ENCODE measurements at places on chromosomes 11 and 22.

DNA sequence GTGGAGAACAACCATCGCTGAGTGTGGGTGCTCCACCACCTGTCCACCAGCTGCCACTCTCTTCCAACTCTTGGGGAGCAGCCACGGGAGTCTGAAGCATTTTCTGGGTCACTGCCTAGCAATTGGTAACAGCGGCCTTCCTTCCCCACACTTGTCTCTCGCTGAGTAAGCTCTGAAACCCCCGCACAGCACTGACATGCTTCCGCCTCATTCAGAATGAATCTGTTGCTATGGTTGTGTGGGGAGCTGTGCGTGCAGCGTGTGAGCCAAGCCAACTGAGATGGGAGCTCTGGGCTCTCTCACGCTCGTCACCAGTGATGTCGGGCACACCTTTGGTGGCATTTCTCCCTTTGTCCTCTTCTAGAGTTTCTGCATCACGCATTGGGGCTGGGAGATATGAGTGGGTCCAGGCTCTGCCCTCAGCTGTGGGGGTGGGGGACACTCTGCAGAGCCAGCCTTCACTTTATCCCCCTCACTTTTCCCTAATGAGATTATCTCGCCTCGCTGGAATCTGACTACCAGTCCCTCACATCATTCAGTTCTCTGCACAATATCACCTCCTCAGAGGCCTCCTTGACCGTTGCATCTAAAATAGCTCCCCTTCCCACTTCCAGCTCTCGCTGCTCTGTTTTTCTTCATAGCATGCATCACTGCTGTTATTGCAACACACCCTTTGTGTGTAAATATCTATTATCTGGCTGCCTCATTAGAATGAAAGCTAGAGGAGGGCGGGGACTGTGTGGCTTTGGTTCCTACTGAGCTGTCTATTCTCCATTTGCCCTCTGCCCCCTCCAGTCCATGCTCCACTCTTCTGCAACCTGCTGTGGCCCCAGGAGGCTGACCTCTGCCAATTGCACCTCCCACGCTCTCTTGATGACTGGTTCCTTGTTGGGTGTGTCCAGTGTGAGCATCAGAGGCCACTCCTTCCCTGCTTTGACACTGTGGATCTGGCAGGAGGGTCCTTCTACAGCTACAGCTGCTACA lies 569.9 kb upstream of the CADM1 start:
- no peak for DNase-seq

DNA sequence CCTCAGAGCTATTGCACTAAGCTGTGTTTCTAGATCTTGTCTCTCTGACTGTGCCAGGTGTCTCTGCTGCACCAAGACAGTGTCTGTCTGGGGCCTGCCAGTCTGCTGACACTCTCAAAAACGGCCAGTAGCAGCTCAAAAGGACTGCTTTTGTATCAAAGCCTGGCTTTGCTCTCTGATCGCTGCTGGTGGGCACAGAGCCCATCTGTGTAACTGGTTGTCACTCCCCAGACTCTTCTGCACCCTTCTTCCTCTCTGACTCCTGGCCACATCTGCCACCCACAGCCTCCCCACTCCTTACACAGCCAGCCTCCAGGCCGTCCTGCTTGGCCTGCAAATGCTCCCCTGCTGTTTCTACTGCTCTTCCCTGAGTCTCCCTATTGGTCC lies 26.5 kb downstream of the MED15 start:
- no peak for DNase-seq

DNA sequence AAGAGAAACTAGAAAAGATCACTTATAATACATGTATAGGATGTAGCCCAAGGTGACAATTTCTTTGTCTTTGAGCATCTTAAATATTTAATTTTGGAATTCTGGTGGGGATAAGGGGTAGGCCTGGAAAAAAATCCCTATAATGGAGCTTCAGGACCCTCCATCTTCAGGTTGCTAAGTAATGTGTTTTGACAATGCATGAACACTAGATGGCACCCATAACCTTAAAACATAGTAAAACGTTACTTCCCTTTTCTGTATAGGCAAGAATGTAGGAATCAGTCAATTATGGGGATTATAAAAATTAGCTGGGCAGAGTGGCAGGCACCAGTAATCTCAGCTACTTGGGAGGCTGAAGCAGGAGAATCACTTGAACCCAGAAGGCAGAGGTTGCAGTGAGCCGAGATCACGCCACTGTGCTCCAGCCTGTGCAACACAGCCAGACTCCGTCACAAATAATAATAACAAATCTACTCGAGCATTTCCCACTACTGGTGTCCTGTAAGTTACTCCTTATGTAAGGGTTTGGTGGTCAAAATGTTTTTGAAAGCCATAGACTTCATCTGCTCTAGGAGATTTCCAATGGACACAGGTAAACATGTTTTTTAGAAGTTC lies 541.9 kb upstream of the CCDC90B start:
- no peak for DNase-seq

DNA sequence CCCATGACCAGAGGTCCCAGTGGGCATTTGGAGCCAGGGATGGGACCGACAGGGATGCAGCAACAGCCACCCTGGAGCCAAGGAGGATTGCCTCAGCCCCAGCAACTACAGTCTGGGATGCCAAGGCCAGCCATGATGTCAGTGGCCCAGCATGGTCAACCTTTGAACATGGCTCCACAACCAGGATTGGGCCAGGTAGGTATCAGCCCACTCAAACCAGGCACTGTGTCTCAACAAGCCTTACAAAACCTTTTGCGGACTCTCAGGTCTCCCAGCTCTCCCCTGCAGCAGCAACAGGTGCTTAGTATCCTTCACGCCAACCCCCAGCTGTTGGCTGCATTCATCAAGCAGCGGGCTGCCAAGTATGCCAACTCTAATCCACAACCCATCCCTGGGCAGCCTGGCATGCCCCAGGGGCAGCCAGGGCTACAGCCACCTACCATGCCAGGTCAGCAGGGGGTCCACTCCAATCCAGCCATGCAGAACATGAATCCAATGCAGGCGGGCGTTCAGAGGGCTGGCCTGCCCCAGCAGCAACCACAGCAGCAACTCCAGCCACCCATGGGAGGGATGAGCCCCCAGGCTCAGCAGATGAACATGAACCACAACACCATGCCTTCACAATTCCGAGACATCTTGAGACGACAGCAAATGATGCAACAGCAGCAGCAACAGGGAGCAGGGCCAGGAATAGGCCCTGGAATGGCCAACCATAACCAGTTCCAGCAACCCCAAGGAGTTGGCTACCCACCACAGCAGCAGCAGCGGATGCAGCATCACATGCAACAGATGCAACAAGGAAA lies 27.3 kb upstream of the L3MBTL2 start:
- no peak for DNase-seq

DNA sequence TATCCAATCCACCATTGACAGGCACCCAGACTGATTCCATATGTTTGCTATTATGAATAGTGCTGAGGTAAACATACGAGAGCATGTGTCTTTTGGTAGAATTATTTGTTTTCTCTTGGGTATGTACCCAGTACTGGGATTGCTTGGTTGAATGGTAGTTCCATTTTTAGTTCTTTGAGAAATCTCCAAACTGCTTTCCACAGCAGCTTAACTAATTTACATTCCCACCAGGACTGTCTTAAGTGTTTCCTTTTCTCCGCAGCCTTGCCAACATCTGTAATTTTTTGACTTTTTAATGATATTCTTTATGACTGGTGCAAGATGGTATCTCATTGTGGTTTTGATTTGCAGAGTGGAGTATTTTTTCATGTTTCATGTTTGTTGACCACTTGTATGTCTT lies 8.3 kb downstream of the FDX1 start:
- no peak for DNase-seq

- no peak for DNase-seq
These were observed 39.6 kb downstream of the LIF start for GRCh38 chr22:30206944-30207343.

DNA sequence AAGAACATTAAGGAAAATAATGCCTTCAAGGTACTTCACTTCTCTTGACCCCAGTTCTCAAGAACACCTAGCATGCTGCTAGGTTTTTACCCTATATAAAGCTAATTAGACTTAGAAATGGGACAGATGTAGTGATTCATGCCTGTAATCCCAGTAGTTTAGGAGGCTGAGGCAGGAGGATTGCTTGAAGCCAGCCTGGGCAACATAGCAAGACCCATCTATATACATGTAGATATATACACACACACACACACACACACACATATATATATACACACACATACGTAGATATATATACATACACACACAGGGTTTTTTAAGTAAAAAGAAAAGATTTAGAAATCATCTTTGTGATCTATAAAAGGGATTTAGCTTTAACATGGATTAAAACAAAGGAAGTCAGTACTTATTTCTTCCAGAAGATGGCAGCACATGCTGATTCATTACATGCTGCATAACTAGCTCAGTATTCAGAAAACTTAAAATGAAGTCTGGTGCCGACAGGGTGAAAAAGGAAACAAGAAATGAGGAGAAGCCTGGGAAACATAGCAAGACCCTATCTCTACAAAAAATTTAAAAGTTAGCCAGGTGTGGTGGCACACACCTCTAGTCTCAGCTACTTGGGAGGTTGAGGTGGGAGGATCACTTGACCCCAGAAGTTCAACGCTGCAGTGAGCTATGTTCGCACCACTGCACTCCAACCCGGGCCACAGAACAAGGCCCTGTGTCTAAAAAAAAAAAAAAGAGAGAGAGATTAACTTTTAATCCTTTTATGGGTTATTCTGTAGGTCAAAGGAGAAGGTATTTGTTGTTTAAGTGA lies 28.5 kb upstream of the RBX1 start:
- DNase-seq = peak; percentile 12

DNA sequence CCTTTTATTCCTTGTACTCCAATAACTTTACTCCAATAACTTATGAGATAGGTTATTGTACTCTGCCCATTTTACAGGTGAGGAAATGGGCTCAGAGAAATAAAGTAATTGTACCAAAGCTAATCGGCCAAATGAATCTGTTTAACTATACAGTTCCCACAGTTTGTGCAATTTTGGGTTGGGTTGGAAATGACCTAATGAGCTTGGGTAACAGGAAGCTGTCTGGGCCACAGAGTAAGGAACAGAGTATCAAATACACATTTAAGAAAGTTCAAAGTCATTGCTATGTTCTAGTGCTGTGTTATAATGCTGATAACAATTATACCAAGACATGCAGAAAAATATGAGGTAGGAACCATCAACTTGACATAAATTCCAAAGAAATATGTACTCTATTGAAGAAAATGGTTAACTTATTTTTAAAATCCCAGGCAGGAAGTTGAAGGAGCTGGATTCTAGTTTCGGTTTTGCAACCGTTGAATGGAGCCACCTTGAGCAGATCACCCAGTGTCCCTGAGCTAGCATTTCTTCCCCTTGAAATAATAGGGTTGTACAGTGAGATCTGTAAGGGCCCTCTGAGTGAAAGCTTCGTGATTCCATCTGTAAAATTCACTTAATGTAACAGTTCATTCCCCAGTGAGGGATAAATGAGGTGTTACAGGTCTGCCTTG lies 360.9 kb upstream of the NARS2 start:
- no peak for DNase-seq

DNA sequence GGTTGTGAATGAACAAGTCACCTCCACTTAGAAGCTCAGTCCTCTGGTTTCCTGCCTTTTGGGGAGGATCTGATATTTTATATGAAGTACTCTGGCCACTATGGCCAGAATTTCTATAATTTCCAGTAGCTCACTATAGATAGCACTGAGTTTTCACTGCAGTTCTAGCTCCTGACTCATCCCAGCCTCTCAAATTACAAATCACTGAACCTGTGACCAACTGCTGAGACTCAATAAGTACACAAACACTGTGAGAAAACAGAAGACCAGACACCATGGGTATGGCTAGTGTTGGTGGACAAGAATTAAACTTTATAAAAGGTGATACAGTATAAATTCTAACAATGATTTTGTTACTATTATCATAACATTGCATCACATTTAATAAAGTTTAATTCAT lies 47.1 kb upstream of the UCP3 start:
- no peak for DNase-seq

- DNase-seq = no peak
These were observed 1059.7 kb downstream of the OPCML start for GRCh38 chr11:132472411-132473172.

GRCh38 chr22:42994276-42994916 lies 20.6 kb downstream of the PACSIN2 start:
- DNase-seq = no peak

GRCh38 chr11:73404048-73404447 lies 27.8 kb downstream of the RELT start:
- DNase-seq = peak; percentile 21

- no peak for DNase-seq
These were observed 32.4 kb upstream of the ARHGAP32 start for GRCh38 chr11:129224538-129224937.

DNA sequence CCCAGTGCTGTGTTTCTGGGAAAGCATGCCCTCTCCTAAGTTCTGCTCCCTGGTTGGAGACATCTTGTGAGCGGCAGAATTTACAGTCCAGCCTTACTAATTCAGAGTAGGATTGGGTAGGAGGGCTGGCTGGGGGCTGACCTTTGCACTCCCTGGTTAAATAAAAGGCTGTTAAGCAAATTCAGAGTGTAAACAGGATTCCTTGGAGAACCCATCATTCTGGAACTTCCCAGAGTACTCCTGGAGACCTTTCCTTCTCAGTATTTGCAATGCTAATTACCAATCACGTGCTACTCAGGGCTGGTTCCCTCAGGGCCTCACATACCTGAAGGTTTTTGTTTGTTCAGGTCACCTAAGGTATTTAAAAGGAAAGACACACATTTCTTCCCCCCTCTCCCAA lies 340.2 kb downstream of the TBC1D22A start:
- DNase-seq = no peak

DNA sequence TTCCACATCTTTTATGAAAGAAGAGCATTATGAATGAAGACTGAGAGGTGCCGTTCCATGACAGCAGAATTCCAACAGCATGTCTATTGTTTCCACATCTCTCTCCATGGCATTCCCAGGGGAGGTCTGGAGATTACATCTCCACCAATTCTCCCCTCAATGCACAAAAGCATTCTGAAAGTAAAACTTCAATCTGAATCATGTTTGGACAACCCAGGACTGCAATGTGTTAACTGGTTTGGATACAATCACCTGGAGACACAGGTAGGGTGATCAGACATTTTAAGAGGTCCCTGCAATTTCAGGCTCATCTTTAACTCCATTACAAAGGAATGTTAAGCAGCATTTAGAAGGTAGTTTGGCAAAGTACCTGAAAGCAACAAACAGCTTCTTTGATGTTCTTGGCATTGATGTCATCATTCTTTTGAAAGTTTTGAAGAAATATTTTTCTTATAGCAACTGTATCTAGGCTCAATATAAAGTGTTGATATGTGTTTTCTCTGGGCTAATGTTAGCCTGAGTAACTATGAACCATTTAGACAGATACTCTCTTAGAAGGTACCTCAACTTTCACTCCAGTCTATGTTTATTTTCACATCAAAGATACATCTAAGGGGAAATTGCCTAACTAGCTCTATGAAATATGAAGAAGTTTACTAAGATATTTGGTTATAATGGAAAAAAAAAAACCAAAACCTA lies 181.4 kb upstream of the MTMR2 start:
- peak; percentile 42 for DNase-seq

GRCh38 chr11:12193515-12194336 lies 83.3 kb downstream of the MICAL2 start:
- no peak for DNase-seq

DNA sequence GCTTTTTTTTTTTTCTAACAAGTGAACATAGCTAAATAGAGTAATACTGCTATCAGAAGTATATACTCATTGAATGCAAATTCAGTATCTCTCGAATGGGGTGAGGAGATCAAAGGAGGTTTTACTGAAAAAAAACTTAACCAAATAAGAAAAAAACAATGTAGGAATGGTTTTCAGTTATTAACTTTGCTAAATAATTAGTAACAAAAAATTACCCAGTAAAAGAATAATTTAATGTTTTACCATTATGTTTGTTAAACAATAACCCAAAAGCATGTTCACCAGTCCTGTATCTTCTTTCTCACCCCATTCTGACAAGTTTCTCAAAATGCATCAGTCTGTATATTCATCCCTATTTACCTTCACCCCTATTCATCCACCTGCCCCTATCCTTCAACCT lies 22.6 kb upstream of the CTSC start:
- DNase-seq = no peak
